Esophagus squamous epithelium (tissue), 5 donors: ENCODE measurements at places on chromosomes 1 and 21.

DNA sequence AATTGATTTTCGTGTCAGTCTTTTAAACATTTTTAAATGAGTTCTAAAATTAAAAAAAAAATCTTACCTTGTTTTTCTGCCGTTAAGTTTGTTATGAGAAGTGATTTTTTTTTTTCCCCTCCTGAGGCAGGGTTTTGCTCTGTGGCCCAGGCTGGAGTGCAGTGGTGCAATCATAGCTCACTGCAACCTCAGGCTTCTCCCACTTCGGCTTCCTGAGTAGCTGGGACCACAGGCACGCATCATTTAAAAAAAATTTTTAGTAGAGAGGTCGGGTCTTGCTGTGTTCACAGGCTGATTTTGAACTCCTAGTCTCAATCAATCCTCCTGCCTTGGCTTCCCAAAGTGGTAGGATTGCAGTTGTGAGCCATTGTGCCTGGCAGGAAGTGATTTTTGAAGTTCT is 41.1 kb downstream of the MTR start:
- DNase-seq, result no peak

DNA sequence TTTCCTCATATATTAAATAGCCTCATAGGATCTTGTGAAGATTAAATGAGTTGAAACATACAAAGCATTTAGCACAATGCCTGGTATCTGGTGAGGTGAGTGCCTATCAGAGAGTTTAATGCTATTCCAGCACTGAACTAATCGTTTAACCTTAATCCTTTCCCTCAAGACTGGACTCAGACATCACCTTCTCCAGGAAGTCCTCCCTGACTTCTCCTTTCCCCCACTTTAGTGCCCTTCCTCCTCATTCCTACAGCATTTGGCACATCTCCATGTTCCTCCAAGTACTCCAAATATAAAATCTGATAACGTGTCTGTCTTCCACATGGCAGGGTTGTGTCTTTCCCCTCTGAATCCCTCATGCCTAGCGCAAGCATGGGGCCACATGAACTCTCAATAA is 59.8 kb downstream of the ZSCAN20 start:
- DNase-seq, result no peak

- DNase-seq, result no peak
These were observed 66.1 kb downstream of the NCAM2 start for GRCh38 chr21:21064353-21064752.

- no peak for DNase-seq
These were observed 93.8 kb upstream of the PLPPR4 start for GRCh38 chr1:99170516-99170915.

- no peak for DNase-seq
These were observed 36.6 kb upstream of the ARF1 start for GRCh38 chr1:228045871-228046270.

DNA sequence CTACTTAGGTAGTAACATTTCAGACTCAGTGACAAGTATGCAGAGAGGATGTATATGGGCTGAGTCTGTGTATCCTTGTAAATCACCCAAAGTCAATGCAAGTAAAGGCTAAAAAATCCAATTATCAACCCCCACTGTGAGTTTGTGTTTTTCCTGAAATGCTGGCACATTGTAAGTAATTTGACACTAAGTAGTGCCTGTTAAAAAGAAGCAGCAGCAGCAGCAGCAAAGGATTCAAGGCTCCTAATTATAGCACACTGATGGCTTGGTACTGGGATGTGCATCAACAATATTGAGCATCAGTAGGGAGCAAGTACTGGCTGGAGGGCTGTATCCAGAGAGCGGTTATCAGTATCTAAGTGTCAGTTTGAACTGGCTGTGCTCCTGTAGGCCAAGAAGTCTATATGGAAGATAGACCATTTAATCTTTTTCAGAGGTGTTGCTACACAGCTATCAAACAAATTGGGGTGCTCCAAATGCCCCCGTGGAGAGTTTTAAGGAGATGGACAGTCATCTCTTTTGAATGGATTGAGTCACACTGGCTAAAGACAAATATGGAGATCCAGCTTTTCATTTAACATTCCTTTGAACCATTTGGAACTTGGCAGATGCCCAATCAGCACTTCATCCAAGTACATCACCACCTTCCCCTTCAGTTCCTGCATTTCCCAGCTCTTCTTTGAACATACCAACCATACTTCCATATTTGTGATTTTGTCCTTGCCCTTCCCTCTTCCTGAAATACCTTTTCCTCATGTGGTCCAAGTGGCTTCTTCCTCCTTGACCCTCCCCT is 241.2 kb upstream of the ST6GALNAC5 start:
- no peak for DNase-seq

GRCh38 chr1:65691972-65692371 is 100.7 kb upstream of the PDE4B start:
- no peak for DNase-seq

GRCh38 chr1:214485151-214485550 is 66.3 kb downstream of the PTPN14 start:
- no peak for DNase-seq

- DNase-seq, result no peak
These were observed 10.2 kb downstream of the CD52 start for GRCh38 chr1:26327956-26328362.
